MG63 (cell line): ENCODE measurements at places on chromosomes 16 and 17.

DNA sequence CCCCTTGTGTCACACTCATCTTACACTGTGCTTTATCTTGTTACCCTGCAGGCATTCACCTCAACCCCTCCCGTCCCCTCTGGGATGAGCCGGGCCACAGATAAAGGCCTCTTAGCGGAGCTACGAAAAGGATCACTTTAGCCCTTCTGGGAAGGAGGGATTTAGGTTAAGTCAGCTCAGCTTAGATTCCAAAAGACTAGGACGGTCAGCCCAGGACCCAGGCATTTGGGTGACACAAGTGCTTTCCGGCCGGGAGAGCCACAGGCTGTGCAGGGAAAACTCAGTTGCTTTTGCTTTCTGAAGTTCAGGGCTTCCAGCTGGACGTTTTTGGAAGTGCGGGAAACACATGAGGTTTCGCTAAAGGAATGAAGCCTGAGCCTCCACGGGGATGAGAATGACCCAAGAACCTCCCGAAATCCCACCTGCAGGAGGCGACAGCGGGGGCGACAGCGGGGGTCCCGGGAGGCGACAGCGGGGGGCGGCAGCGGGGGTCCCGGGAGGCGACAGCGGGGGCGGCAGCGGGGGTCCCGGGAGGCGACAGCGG, 11.6 kb upstream of the METRNL start:
- DNase-seq = no peak

- peak; percentile 38 for DNase-seq
Measured at GRCh38 chr17:5422505-5422904, 2.5 kb downstream of the RPAIN start.

DNA sequence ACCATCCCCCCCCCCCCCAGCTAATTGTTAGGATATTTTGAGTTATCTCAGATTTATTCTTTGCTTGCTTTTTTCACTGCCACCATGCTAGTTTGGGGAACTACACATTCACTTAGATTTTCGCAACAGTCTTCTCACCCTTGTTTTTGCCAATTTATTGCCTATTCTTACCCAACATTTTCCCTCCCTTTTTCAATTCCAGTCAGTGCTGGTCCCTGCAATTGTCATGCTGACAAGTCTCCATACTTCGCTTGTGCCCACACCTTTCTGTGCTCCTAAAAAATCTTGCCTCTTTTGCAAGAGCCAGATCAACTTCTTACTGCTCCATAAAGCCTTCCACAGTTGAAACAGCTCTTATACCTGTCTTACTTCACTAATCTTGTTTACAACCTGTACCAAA, 16.3 kb downstream of the TNRC6A start:
- no peak for DNase-seq

DNA sequence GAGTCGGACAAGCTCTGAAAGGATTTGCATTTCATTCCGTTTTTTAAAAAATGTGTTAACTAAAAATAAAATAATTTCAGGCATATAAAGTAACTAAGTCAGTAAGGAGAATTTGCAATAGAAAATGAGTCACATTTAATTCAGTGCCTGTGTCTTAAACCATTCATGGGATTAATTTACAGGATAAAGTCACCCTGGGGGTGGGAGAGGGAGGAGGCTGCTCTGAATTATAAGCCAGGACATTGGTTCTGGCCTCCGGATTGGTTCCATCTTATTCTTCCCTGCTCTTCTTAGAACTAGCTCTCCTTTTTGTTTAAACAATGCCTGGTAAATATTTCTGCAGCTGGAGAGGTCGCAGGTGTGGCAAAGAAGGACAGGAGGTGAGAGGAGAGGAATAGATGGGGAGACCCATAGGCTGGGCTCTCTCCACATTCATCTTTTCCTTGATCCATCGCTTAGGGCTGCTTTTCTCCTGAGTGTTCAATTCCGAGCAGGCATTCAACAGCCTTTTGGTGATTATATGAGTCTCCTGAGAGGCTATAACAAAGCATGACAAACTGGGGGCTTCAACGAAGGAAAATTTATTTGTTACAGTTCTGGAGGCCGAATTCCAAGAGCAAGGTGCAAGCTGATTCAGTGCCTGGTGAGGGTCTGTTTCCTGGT, 319.2 kb downstream of the PHKB start:
- no peak for DNase-seq

GRCh38 chr17:15250135-15250860, 14.8 kb downstream of the PMP22 start:
- DNase-seq = no peak

GRCh38 chr16:52727849-52728248, 180.9 kb upstream of the TOX3 start:
- DNase-seq = no peak

DNA sequence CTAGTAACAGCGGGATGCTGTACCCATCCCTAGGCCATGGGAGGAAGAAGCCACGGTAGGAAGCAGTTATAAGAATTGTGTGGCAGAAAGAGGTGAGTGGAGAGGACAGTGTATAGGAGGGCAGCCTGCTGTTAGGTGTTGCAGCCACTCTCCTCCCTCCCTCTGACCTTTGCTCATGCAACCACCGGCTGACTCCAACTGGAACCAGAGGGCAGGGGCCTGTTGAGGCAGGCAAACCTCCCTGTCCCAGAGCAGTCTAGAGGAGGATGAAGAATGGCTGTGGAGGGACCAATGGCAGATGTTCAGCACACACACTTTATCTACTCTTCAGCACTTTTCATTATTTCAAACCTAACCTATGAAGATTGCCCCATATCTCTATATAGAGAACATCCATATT, 2.2 kb downstream of the TXNL4B start:
- no peak for DNase-seq

- no peak for DNase-seq
Measured at GRCh38 chr17:14921936-14922335, 343.2 kb downstream of the PMP22 start.

DNA sequence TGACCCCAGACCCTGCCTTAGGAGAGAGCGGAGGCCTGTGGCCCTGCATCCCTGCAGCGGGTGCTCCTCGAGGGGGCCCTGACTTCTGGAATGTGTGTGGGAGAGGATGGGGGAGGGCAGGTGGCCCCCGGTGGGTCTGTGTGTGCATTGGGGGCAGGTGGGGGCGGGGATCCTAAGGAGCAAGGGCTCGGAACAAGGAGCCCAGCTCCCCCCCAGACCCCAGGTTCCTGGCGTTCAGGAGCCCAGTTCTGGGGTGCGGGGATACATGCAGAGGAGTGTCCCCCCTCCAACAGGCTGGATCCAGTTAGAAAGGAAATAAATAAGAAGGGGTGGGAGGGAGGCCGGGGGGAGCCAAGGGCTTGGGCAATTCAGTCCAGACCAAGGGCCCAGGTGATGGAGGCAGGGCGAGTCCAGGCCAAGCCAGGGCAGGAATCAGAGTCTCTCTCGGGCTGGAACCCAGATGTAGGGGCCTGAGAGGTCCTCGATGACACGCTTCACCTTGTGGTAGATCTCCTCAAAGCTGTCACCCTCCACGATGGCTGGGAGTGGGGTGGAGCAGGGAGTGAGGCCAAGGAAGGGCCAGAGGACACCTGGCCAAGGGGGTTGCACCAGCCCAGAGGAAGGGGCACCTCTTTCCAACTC, 11.2 kb upstream of the ASGR1 start:
- no peak for DNase-seq

- no peak for DNase-seq
Measured at GRCh38 chr16:54153240-54153934, 133.2 kb downstream of the IRX3 start.

- DNase-seq = no peak
Measured at GRCh38 chr17:30253312-30253711, 17.8 kb upstream of the SLC6A4 start.

- DNase-seq = no peak
Measured at GRCh38 chr17:32503251-32504165, 16.7 kb downstream of the CDK5R1 start.

DNA sequence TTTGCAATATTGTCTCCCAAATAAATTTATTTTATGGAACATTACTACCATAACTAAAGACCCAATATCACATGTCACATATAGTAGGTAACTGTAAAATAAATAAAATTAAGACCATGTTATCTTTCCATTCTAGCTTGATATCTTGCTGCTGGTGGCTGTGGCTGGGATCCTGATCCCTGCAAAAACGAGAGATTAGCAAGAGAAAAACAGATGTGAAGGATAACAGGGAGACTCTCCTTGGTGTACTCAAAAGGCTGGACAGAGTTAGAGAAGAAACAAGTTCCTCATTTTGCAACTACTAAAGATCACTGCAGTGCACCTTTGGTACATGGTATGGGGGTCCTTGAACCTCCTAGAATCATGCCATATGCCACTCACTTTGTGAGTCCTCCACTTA, 49.7 kb downstream of the ARHGAP27 start:
- DNase-seq = no peak

DNA sequence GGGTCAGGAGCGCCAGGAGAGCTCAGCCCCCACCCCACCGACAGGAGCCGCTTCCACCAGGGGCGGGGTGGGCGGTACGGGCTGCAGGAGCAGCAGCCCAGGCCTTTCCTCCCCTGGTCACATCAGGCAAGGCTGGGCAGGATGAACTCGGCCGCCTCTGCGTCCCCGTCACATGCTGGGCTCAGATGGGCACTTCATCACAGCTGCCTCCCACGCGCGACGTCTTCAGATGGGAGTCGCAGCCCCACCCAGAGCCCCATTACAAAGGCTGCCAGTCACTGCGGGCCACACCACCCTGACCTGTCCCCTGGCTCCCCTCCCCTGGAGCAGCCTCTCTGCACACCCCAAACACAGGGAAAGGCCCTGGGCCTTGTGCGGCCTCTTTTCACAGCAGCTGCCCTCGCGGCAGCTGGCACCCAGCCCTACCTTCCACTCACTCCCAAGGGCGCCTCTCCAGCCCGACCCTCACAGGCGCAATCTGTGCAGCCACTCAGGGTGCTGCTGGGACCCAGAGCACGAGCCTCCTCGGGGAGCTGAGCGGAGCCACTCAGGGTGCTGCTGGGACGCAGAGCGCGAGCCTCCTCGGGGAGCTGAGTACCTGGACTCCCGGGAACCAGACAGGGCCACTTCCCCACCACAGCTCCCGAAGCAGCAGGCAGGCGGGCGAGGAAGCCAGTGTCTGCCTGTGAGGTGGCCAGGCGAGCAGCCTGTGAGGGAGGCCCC, 4.7 kb downstream of the ZNF598 start:
- no peak for DNase-seq
